ENCODE measurements at places on chromosomes 12 and 14.

- peak; percentile 42 for DNase-seq
Measured at GRCh38 chr12:107322063-107322462, 228.7 kb upstream of the CRY1 start.

DNA sequence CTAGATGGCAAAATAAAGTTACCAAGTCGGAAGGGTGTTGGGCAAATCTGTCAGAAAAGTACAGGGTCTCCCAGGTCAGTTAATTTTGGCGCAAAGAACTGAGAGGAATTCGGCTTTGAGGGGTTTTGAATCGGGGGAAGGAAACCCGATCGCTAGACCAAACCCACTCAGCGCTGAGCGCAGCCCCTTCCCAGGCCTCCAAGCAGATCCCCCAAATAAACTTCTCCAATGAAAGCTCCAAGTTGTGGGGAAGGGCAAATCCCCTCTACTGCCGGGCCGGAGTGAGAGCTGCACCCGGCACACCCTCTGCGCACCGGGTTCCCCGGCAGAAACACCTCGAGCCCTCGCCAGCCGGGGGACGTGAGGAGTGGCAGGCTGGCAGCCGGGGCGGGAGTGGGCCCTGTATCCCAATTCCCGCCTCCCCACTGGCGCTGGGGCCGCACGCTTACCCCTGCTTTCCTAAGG lies 441 bp downstream of the E2F7 start:
- peak; percentile 7 for DNase-seq

DNA sequence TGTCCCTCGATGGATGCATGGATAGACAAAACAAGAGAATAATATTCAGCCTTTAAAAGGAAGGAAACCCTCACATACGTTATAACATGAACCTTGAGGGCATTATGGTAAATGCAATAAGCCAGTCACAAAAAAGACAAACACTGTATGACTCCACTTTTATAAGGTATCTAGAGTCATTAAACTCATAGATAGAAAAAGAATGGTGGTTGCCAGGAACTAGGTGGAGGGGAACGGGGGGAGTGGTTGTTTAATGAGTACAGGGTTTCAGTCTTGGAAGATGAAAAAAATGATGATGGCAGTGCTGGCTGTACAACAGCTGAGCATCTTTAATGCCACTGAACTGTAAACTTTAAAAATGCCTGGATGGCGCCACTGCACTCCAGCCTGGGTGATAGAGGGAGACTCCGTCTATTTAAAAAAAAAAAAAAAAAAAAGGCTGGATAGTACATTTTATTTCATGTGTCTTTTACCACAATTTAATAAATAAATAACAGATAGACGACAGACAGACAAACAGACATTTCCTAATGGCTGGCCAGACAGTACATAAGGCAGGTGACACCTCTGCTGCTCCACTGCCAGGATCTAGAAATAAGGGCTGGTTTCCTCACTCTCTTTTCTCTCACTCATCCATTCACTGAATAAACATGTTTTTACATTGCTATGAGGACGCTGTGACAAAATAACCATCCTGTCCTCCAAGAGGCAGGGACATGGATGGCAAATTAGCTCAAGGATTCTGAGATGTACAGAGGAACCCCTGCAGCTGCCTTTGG lies 118.8 kb downstream of the FOXN3 start:
- DNase-seq, result no peak

GRCh38 chr14:101705733-101706508 lies 55.6 kb upstream of the PPP2R5C start:
- peak; percentile 67 for DNase-seq

- no peak for DNase-seq
Measured at GRCh38 chr12:40336573-40337199, 111.9 kb downstream of the LRRK2 start.

GRCh38 chr12:19884021-19884492 lies 444.8 kb downstream of the AEBP2 start:
- DNase-seq, result no peak

- no peak for DNase-seq
Measured at GRCh38 chr12:130972586-130972950, 18.9 kb downstream of the ADGRD1 start.

DNA sequence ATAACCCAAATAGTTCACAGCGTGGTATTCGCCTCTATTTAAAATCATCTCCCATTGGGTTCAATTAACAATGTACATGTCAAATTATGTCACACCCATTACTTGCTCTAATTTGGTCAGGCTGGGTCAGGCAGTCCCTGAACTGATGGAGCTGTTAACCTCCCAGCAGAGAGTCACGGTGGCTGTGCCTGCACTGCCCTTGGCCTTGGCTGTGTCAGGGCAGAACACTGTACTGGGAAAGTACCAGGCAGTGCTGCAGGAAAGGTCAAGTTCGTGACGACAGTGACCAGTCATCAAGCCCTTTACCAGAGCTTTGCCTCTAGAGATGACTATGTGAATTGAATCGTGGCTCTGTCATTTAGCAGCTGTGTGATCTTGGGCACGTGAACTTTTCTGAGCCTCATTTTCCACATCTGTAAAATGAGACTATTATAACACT lies 100.0 kb downstream of the ARF6 start:
- DNase-seq, result no peak

DNA sequence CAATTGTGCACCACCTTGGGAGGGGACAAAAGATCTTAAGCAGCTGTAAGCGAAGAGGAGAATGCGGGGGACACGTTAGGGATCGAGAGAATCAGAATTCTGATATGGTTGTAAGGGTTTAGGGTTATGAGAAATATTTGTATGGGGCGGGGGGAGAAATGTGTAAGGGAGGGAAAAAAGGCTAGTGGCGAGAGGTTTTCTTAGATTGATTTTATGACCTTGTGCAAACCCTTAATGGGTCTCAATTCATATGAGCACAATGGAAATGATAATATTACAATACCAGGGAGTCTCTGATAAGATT lies 396 bp downstream of the NDUFA9 start:
- DNase-seq, result no peak

DNA sequence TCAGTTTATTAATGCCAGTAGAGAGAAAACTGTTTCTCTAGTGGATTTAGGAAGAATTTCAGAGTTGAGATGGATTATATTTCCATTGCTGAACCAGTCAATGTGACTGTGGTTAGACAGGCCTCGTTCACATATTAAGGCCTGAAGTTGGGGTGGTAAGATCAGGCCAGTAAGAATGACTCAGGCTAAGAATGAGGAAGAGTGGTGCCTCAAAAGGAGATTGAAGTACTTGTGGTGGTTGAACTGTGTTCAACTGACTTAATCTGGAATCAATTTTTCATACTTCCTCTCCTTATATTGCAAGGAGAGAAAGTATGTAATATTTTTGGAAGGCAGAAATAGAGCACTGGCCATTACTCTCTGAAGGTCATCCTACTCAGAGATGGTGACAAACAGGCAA lies 37.8 kb upstream of the ATF7IP start:
- no peak for DNase-seq

- DNase-seq, result no peak
Measured at GRCh38 chr12:6533653-6533922, 729 bp upstream of the GAPDH start.

DNA sequence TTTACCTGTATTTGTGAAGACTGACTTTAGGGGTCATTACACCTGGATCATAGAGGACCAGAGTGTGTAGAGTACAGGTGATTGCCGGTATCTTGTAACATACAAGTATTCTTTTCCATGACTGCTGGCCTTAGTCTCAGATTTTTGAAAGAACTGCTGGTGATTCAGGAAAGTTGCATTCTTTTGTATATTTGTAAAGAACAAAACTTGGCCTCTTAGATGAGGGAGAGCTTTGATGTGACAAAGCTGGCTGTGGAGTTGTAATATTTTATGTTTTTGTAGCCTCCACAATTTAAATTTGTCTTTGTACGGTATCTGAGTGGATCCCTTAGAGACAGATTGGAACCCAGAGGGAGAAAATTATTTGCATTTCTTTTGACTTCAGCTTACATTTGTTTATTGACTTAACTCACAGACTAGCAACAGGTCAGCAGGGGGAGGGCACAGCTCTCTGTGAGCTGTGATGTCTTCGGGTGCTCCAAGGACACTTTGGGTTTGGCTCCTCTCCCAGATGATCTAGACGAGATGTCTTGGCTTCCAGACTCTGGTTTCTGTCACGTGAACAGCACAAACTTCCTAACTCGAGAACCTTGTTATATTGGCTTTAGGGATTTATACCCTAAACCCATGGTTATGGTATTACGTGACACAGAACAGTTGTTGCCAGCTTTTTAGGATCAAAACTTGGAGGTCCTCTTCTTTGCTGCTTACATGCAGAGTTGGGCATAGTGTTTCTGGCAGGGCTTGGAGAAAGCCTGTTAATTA lies 65.9 kb downstream of the DAAM1 start:
- DNase-seq, result no peak

- no peak for DNase-seq
Measured at GRCh38 chr12:51275088-51275487, 4.9 kb upstream of the SMAGP start.

GRCh38 chr12:12185414-12185813 lies 81.4 kb downstream of the LRP6 start:
- DNase-seq, result no peak

GRCh38 chr12:52618216-52618615 lies at the start of gene KRT73:
KRT73 (minus strand) TSS chr12:52618559; CDS start chr12:52618524, 35 bp downstream.
- DNase-seq, result no peak

GRCh38 chr12:47214771-47215170 lies 135.0 kb upstream of the AMIGO2 start:
- DNase-seq, result no peak

DNA sequence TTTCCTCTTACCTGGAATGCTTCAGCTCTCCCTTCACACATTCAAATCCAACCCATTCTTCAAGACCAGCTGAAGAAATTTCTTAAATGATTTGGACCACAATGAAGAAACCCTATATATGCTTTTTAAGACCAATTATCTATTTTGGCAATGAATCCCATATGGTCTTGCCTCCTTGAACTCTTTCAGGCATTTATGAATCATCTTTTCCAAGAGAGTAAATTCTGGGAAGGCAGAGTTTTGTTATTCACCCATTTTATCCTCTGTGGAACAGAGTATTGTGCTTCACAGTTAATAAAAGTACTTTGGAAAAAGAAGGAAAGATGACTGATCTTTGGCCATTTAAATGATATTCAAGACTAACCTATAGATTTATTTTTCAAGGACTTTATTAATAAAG lies 14.0 kb downstream of the GIT2 start:
- DNase-seq, result no peak

DNA sequence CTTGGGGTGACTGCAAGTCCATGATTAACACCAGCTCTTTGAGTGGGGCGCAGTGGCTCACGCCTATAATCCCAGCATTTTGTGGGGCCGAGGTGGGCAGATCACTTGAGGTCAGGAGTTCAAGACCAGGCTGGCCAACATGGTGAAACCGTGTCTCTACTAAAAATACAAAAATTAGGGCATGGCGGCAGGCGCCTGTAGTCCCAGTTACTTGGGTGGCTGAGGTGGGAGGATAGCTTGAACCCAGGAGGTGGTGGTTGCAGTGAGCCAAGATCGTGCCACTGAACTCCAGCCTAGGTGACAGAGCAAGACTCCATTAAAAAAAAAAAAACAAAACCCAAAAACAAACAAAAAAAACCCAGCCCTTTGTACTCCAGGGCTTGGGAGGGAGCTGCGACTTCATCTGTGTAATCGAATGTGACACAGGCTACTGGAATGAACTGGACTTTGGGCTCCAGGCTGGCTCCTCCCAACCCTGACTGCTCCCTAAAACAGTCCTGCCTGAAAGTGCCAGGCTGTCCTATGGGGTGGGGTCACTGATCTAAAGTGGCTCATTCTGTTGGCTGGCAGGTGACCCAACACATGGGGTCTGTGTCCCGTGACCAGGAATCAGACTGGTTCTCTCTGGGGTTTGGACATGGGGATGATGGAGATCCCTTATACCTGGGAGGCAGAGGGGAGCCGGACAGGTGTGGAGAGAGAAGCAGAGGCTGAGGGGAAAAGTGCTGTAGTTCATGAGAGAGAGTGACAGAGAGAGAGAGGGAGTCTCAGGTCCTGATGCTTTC lies 9.3 kb upstream of the C12orf43 start:
- no peak for DNase-seq

DNA sequence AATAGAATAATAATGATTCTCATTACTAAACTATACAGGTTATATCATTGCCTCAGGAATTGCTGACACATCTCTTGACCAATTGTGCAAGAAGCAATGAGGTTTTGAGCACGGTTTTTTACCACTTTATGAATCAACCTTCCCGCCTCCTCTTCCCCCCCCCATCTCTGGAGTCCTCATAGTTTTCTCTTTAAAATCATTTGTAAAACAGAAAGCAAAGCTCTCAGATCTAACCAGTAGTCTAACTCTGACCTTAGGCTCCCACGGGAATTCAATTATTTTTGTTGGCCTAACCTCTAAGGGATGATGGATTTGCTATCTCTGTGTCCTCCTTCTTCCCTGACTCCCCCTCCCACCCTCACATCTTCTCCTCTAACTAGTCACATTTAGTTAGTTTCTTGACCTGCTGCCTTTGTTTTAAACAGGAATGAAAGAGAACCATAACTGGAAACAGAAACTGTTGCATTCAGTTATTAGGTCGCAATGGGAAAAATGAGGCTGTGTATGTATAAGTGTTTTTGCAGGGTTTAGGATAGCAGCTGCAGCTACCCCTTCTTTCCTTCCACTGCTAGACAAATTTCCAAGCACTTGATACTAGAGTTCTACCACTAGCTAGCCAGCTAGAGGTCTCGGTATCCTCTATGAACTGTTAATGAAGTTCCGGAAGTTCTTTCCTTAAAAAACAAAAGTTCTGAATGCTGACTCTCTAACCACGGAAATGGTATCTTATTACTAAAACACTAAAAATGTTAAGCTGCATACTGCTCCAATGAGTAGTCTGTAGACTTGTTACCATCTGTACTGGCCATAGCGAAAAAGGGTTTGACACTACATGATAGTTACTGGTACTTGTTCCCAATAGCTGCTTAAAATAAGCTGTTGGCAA lies 65.4 kb downstream of the TAOK3 start:
- no peak for DNase-seq

DNA sequence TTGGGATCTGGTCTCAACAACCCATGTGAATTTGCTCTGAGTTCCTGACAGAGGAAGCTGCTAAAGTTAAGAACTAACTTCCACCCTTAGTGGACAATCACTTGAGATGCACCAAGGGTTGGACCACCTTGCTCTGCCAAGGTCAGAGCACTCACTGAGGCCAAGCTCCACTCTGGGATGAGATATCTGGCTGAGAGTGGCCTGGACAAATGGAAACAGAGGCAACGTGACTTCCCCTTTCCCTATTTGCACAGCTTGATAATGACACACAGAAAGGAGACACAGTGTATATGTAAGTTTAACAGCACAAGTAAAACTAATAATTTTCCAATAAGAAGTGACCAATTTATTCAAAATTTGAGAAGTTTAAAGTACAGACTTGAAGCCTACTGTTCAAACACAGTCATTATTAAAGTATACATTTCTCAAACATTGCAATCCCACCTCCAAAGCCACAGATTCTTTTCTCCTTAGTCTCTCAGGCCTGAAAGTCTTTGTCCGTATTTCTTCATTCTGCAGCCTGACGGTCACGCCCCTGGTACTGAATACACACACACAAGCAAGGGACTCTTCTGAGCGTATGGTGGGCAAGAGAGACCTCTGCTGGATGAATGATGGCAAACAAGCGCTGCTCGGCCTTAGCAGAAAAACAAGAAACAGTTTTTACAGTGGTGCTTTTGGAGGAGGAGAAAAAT lies 28.6 kb downstream of the TMEM30B start:
- peak; percentile 48 for DNase-seq

All from activated CD4-positive, alpha-beta T cell treated with anti-CD3 and anti-CD28 coated beads, Interleukin-2, amount 50 U/mL, for 1 hour (primary cell).